T-helper 2 cell (primary cell): ENCODE measurements at places on chromosomes 12 and 14.

DNA sequence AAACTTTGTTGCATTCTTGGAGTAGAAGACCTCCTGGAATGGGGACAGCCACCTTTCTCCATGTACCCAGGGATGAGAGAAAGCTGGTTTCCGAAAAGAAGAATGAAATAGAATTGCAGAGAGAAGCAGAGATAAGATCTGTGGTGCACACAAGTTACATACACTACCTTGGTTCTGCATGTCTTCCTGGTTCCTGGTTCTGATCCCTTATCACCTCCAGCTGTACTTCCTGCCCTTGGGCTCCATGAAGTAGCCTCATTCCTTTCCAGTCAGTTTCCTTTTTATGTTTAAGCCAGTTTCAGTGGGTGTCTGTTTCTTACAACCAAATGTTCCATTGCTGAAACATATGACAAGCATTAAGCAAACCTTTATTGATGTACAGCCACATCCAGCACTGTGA, 69.3 kb downstream of the FBXW8 start:
- no peak for DNase-seq

- no peak for DNase-seq
Measured at GRCh38 chr12:32679920-32680237, 778 bp downstream of the DNM1L start.

DNA sequence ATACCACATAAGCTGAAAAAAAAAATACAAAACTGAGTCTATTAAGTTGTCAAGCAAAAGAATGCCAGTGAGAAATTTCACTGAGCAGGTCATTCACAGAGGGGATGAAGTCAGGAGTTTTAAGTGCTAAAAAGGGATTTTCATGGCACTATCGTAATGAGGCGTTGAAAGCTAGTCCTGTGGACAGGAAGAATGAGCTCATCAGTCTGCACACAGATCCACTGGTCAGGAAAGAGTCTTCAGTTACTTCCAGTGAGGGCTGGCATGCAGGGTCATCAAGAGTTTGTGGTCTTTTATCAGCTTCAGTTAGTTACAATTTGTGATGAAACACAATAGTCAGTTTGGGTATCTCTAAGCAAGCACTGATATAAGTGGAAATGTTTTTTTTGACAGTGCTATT, 88.1 kb upstream of the WSCD2 start:
- no peak for DNase-seq

DNA sequence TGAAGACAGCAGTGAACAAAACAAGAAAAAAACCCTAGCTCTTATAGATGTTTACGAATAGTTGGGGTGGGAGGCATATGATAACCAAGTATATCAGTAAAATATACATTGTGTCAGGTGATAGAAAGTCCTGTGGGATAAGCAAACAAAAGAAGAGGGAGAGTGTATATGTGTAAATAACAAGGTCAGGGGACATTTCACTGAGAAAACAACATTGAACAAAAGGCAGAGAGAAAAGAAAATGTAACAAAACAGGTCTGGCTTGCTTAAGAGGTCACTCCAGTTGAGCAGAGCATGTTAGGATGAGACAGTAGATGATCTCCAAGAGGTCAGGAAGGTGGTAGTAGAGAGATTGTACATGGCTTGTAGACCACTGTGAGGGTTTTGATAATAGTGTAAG, 304.1 kb downstream of the ACSS3 start:
- DNase-seq: no peak

- no peak for DNase-seq
Measured at GRCh38 chr12:106147956-106148355, 9.2 kb upstream of the NUAK1 start.
